ENCODE measurements at places on chromosomes 4 and X. TPM values are rescaled to one million over a fixed set of nuclear protein-coding genes. Genes with fewer than 3 reads are reported as not detected.

DNA sequence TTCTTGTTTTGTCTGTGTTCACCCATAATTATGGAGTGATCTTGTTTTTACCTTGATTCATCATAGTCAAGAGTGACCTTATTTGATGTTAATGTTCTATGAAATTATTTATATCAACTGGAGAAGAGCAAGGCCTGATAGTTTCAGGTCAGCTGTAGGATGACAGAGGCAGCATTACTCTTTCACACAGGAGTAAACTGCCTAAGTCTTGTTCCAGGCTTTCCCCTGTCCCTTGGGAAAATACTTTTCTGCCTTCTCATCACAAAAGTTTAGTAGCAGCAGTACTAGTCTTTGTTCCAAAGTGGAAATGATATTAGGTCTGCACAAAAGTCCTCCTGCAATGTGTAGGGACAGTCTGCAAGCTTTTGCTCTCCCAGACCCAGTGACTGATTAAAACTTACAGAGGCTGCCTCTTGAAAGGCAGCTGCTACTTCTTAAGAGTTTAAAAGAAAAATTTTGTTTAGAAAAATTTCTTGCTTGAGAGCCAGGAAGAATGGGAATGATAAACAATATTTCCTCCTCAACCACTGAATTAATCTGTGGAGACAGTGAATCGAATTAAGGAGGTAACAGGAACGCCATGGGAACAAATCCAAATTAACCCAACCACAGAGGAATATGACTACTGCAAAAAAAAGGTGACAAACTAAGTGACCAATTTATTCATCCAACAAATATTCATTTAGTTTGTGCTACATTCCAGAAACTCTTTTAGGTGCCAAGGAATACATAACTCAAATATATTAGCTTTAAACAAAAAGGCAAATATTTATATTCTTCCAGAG is 991.4 kb upstream of the PABPC4L start:
- no peak for DNase-seq

DNA sequence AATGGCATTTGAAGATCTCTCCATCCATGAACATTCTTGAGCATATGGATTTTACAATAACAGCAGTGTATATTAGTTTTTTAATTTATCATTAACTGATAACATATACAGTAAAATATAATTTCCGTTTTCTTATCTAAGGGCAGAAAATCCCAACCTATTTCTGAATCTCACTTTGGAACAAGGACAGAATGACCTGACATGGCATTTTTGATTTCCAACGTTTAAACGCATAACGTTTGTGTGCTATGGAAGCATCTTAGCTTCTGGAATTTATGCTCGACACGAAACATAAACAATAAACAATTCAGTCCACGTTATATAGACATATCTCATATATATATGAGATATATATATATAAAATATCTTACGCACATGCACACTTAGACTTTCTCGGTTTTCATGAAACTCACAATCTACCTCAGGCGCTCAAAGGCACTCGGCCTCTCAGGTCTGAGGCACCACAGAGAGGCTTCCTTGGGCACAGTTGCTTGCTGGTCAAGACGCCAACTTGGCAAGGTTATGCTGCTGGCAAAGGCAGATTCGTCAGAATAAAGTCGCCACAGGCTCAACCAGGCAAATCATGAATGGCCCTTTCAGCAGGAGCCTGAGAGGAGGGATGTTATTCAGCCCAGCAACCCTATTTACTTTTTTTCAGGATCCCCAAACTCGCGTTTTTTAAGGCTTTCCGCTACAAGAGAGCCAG is 1.0 kb upstream of the UGT8 start:
- DNase-seq = no peak

DNA sequence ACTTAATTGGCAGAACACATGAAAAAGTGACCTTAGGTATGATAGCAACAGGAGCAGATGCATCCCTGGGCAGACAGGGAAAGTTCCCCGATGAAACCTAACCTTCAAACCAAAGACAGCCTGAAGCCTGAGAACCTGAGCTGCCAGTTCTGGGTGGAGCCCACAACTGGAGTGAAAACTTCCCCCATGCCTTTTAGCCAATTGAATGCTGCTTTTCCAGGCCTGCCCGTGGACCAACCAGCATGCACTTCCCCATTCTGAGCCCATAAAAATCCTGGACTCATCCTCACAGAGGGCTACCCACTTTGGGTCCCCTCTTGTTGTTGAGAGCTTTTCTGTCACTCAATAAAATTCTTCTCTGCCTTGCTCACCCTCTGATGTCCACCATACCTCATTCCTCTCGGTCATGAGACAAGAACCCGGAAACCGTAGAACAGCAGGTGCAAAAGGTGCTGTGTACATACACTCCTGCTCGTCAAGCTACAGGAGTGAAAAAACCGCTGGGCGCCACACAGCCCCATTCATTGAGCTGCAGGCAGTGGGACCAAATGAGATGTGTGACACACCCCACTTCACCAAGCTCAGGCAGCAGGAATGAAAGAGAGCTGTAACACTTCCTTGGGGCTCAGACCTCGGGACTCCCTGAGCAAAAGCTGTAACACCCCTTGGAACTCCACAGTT is 13.9 kb upstream of the SLC7A11 start:
- DNase-seq = no peak

DNA sequence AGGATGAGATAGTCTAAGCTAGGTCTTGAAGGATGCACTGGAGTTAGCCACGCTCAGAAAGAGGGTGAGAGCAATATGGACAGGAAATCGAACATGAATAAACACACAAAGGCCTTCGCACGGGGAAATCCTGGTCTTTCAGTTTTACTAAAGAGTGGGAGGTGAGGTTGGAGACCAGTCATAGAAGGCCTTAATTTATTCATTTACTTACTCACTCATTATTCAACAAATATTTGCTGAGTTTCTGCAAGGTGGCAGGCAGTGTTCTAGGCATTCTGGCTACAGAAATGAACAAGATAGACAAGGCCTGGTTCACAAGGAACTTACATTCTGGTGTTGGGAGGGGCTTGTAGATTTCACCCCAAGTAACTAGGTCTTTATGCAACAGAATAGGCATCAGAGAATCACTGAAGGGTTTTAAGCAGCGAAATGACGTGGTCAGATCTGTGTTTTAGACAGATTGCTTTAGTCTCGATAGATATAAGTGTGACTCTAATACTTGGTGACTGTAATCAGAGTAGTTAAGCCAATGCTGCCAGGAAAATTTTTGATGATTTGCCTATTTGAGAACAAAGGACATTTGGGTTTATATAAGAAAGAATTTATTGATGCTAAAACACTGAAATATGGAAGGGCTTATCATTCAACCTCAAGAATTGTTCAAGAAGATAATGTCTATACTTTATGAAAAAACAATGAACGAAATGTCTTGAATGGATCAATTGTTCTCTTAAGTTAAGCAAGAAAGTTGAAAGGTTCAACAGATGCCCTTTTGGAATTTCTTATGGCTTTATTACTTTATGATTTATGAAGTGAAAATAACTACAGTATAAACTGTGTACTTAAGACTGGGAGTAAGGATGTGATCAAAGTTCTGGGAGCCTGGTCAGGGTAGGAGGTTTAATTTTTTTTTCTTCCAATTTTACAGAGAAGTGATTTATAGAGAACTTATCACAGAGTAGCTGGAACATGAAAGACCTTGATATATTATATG is 184.4 kb upstream of the CASK start:
- no peak for DNase-seq

SULT1E1 gene
- 4.8 TPM for total RNA-seq

SPANXC gene
- total RNA-seq = not detected
